ENCODE measurements at places on chromosomes 5 and 9.
A peak's percentile ranks its signal among the peaks of the same experiment; 100 is the strongest.

DNA sequence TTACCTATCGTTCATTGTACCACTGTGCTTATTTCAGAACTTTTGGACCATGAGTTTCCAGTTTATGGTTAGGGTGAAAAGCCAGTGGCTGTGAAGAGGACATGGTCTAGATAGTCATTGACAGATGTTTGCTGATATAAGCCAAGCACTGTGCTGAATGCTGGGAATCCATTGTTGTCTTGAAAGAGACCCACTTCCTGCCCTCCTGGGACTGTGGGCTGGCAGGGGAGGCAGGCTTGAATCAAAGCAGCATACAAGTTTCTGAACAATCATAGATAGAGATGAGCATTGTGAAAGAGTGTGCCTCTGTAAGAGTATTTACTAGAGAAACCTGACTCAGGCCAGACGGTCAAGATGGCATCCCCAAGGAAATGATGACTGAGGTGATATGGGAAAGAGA, 73.4 kb downstream of the NMUR2 start:
- peaks cover 6% of the 10 kb centered on the region for H3K4me1 ChIP-seq
- no peak overlapping the region for H3K27ac ChIP-seq
- H3K27me3 ChIP-seq: peaks cover 30% of the 10 kb centered on the region

- no peak for DNase-seq
- H3K27me3 ChIP-seq: peaks cover 29% of the 10 kb centered on the region
- no peak overlapping the region for H3K4me3 ChIP-seq
- H3K36me3 ChIP-seq: no peaks in the 10 kb centered on the region
- no peak overlapping the region for H3K27ac ChIP-seq
- peaks cover 6% of the 10 kb centered on the region for H3K4me1 ChIP-seq
Measured at GRCh38 chr9:131273856-131274673, 2.2 kb downstream of the FAM78A start.

DNA sequence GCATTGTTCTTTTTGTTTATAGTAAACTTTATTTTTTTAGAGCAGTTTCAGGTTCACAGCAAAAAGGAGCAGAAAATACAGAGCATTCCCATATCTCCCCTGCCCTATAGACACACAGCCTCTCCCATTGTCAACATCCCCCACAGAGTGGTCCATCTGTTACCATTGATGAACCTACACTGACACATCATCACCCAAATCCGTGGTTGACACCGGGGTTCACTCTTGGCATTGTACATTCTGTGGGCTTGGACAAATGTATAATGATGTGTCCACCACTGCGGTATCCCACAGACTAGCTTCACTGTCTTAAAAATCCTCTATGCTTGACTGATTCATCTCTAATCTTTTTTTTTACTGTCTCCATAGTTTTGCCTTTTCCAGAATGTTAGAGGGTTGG, 120.7 kb upstream of the SPATA31C2 start:
- H3K36me3 ChIP-seq: no peaks in the 10 kb centered on the region
- H3K4me3 ChIP-seq: no peak overlapping the region
- H3K27ac ChIP-seq: peak overlapping the region; percentile 83
- peaks cover 4% of the 10 kb centered on the region for H3K4me1 ChIP-seq

DNA sequence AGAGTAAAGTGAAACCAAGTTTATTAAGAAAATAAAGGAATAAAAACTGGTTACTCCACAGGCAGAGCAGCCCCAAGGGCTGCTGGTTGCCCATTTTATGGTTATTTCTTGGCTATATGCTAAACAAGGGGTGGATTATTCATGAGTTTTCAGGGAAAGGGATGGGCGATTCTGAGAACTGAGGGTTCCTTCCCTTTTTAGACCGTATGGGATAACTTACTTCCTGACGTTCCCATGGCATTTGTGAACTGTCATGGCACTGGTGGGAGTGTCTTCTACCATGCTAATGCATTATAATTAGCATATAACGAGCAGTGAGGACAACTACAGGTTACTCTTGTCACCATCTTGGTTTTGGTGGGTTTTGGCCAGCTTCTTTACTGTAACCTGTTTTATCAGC, 323.9 kb upstream of the PTGER4 start:
- H3K27me3 ChIP-seq: no peaks in the 10 kb centered on the region
- DNase-seq: no peak
- H3K36me3 ChIP-seq: no peaks in the 10 kb centered on the region
- H3K4me3 ChIP-seq: no peak overlapping the region
- no peaks in the 10 kb centered on the region for H3K4me1 ChIP-seq

DNA sequence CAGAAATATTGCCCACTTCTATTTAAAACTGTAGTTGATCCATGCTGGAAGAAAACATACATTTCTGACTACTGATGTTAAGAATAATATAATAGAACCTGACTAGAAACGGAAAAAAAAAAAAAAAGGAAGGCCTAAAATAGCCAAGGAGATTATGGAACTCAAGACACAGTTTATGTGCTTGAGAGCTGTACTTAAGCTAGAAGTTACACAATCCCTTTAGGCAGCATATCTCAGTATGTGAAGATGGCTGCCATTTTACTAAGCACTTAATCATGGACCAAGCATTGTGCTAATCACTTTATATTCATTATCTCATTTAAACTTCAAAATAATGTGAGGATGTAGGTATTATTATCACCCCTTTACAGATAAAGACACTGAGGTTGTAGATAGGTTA, 73.0 kb upstream of the NR4A3 start:
- H3K4me1 ChIP-seq: peaks cover 1% of the 10 kb centered on the region
- H3K36me3 ChIP-seq: no peaks in the 10 kb centered on the region
- no peak overlapping the region for H3K4me3 ChIP-seq
- H3K27me3 ChIP-seq: no peaks in the 10 kb centered on the region

GRCh38 chr5:15376088-15376487, 123.9 kb upstream of the FBXL7 start:
- no peak for DNase-seq
- no peak overlapping the region for H3K4me3 ChIP-seq
- no peaks in the 10 kb centered on the region for H3K36me3 ChIP-seq
- no peak overlapping the region for H3K27ac ChIP-seq
- peaks cover 4% of the 10 kb centered on the region for H3K27me3 ChIP-seq
- no peaks in the 10 kb centered on the region for H3K4me1 ChIP-seq

DNA sequence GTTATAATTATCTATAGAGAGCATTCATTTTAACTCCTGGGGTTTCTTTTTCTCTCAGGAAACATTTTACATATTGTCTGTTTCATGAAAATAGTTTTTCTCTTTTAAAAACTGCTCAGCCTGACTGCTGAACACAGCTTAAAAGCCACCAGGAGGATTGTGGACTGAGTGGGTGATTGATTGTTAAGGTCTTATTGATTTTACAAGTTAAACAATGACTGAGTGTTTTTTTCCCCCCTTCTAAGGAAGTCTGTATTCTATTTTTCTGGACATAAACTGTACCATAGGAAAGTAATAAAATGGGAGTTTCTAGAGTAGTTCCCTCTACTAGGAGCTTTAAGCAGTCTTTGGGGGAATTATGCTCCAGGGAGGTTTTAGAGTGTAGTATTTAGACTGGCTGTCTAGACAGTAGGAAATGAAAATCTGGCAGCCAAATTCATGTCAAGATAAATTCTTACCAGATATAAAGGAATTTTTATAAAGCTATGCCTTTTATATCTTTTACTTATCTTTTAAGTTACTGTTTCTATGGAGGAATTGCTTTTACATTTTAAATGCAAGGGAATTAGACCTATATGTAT, 463.9 kb downstream of the PRR16 start:
- peaks cover 23% of the 10 kb centered on the region for H3K4me1 ChIP-seq
- H3K4me3 ChIP-seq: no peak overlapping the region
- DNase-seq: no peak
- H3K36me3 ChIP-seq: no peaks in the 10 kb centered on the region

DNA sequence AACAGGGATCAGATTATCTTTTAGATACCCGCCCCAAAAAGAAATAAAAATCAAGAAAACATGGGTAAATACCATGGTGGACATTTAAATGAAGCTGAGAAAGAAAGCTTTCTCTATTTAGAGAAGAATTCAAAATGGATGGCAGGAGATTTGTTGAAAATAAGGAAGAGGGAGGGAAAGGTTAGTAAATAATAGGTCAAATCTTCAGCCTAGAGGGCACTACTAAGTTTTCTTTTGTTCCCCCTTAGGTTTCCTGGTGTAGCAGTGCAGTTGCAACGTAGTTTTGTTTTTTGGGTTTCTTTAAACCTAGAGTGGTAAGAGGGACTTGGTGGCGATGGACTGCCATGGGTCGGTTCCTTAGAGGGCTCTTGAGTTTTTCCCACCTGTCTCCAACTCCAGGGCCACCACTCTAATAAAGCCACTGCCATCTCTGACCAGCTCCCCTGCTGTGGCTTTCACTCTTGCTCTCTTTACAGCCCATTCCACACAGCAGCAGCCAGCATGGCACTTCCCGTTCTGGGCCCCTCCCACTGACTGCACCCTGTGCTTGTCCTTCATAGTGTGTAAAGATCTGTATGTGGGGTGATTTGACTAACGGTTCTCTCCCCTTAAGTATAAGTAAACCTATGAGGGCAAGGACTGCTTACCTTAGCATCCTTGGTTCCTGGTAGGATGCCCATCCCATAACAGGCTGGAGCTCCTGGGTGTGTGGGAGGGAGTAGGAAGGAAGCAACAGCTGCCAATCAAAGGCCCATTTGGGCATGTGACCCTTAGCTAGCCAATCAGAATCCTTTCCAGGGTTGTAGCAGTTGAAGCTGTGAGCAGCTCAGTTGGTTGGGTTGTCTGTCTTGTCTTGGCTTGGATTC, 118.3 kb downstream of the SLC1A3 start:
- no peaks in the 10 kb centered on the region for H3K4me1 ChIP-seq
- DNase-seq: no peak
- no peak overlapping the region for H3K4me3 ChIP-seq
- peaks cover 8% of the 10 kb centered on the region for H3K27me3 ChIP-seq
- H3K27ac ChIP-seq: no peak overlapping the region

DNA sequence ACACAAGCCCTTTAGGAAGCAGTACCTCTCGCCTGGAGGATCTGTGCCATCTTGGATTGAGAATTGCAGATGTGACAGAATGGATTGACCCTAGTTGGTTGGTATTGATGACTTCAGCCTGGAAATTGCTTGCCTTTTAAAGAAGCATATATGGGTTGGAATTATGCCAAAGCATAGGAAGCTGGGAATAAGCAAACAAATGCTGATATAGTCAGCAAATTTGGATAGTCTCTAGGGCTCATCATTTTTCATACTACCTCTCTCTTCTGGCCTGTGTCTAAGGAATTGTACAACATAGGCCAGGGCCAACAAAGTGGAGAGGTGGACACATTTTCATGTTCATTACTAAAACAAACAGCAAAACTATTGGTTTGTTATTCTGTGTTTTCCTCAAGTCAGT, 13.2 kb downstream of the TRIM32 start:
- H3K27ac ChIP-seq: no peak overlapping the region
- H3K4me1 ChIP-seq: no peaks in the 10 kb centered on the region
- no peak for DNase-seq
- no peak overlapping the region for H3K4me3 ChIP-seq
- peaks cover 23% of the 10 kb centered on the region for H3K36me3 ChIP-seq

DNA sequence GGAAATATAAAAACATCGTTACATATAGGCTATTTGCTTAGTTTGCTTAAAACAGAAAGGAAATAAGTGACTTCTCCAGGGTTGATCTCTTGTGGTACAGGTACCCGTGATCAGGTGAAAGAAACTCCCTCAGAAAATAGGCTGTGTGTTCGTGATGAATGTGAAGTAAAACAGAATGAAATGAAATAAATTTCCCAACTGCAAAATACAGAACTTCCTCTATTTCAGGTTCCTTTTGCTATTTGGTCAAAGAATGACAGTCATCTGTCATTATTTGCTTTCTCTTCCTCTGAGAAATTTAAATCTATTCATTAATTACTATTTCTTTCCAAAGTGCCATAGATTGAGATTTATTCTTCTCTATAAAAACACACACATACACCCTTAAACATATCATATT, 408.1 kb downstream of the FAM170A start:
- no peaks in the 10 kb centered on the region for H3K27me3 ChIP-seq
- no peak for DNase-seq
- H3K4me1 ChIP-seq: no peaks in the 10 kb centered on the region

- DNase-seq: no peak
- no peaks in the 10 kb centered on the region for H3K27me3 ChIP-seq
Measured at GRCh38 chr5:64534033-64534432, 28.2 kb downstream of the RGS7BP start.

DNA sequence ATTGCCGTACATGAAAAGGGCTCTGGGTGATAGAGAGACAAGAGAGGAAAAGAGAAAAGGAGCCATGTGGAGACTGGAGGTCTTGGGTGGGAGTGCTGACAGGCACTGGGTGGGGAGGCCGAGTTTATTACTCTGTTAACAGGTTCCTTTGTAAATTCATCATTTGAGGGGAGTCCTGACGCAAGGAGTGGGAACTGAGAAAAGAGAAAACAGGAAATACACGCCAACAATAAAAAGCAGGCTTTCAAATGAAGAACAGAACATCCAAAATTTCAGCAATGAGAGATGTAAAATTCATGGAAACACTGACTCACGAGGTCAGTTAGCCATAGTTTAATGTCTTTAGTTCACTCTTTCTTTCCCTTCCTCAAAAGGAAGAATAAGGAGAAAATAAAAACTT, 342.8 kb downstream of the TMEM167A start:
- H3K27ac ChIP-seq: no peak overlapping the region
- H3K36me3 ChIP-seq: no peaks in the 10 kb centered on the region
- no peak overlapping the region for H3K4me3 ChIP-seq
- peaks cover 17% of the 10 kb centered on the region for H3K4me1 ChIP-seq
- no peaks in the 10 kb centered on the region for H3K27me3 ChIP-seq

- H3K36me3 ChIP-seq: no peaks in the 10 kb centered on the region
- H3K27me3 ChIP-seq: peaks cover 9% of the 10 kb centered on the region
- DNase-seq: no peak
- H3K4me1 ChIP-seq: peaks cover 2% of the 10 kb centered on the region
- no peak overlapping the region for H3K27ac ChIP-seq
Measured at GRCh38 chr9:78365748-78366697, 69.1 kb downstream of the PSAT1 start.

- H3K27me3 ChIP-seq: no peaks in the 10 kb centered on the region
- no peak overlapping the region for H3K4me3 ChIP-seq
- H3K4me1 ChIP-seq: no peaks in the 10 kb centered on the region
- peaks cover 8% of the 10 kb centered on the region for H3K36me3 ChIP-seq
- no peak overlapping the region for H3K27ac ChIP-seq
- DNase-seq: no peak
Measured at GRCh38 chr5:139417214-139417613, 13.3 kb upstream of the SPATA24 start.

GRCh38 chr9:125889112-125889475, 141.9 kb downstream of the PBX3 start:
- peak overlapping the region; percentile 74 for H3K4me3 ChIP-seq
- H3K4me1 ChIP-seq: peaks cover 35% of the 10 kb centered on the region
- DNase-seq: no peak
- no peaks in the 10 kb centered on the region for H3K27me3 ChIP-seq
- no peaks in the 10 kb centered on the region for H3K36me3 ChIP-seq

DNA sequence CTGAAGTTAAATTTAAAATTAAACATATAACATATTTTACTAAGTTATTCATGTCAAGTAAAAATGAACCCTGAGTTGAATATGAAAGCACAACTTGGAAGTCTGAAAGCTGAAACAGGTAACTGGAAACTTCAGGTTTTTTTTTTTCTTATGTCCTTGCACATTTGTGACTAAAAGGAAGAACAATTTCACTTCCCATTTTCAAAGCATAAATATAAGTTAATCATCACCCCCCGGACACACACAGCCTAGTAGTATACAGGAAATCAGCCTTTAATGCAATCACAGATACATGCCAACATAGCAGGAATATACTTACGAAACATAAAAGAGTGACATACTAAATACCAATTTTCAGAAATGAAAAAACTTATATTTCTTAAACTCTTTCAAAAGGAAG, 225.9 kb downstream of the RFX3 start:
- no peak overlapping the region for H3K27ac ChIP-seq
- H3K4me3 ChIP-seq: no peak overlapping the region
- H3K4me1 ChIP-seq: no peaks in the 10 kb centered on the region
- H3K36me3 ChIP-seq: no peaks in the 10 kb centered on the region
- H3K27me3 ChIP-seq: no peaks in the 10 kb centered on the region

- no peaks in the 10 kb centered on the region for H3K36me3 ChIP-seq
- no peak for DNase-seq
- H3K4me3 ChIP-seq: no peak overlapping the region
- H3K27me3 ChIP-seq: peaks cover 14% of the 10 kb centered on the region
- no peak overlapping the region for H3K27ac ChIP-seq
Measured at GRCh38 chr9:121956808-121957207, 136.3 kb downstream of the TTLL11 start.
